Fibroblast of lung (primary cell): ENCODE measurements at places on chromosomes 5 and 9. TPM values are rescaled to one million over a fixed set of nuclear protein-coding genes. Genes with fewer than 3 reads are reported as not detected.

HTR1A gene
- total RNA-seq = not detected in 2 replicates

HSD17B3 gene
- 0.17 TPM in 1 of 2 replicates, not detected in the other for total RNA-seq

IRX4 gene
- total RNA-seq = not detected in 2 replicates

ZFAND5 gene
- 127 and 159 TPM in 2 replicates for total RNA-seq

WWC1 gene
- total RNA-seq = 2.5 and 4.9 TPM in 2 replicates

C5orf34 gene
- total RNA-seq = 2.6 and 4.1 TPM in 2 replicates

PHF24 gene
- total RNA-seq = under 0.01 and 0.17 TPM in 2 replicates

AJM1 gene
- 1.7 and 1.8 TPM in 2 replicates for total RNA-seq

FBLL1 gene
- 0.66 and 3.9 TPM in 2 replicates for total RNA-seq

PCDHA3 gene
- total RNA-seq = 0.26 and 1.2 TPM in 2 replicates

ANKRD34B gene
- total RNA-seq = not detected in 2 replicates

PLPPR1 gene
- total RNA-seq = not detected in 2 replicates

DNA sequence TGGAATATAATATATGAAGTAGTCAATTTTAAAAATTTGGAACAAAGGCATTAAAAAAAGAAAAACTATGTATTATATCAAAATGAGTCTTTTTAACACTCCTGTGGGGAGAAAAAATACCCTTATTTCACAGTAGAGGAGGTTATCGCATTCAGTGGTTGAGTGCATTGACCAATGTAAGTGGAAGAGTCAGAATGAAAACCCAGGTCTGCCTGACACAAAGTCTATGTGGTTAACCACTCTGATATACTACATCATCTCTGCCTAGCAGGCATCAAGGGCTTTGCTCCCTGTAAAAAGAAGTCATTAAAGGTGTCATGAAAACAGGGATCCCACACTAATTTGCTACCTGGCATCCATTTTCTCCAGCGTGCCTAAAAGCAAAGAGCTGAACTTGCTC, 417.2 kb upstream of the C9orf72 start:
- H3K36me3 ChIP-seq = no peaks in the 10 kb centered on the region
- no peaks in the 10 kb centered on the region for H3K4me1 ChIP-seq
- no peaks in the 10 kb centered on the region for H3K27me3 ChIP-seq
- no peak overlapping the region for H3K27ac ChIP-seq

DNA sequence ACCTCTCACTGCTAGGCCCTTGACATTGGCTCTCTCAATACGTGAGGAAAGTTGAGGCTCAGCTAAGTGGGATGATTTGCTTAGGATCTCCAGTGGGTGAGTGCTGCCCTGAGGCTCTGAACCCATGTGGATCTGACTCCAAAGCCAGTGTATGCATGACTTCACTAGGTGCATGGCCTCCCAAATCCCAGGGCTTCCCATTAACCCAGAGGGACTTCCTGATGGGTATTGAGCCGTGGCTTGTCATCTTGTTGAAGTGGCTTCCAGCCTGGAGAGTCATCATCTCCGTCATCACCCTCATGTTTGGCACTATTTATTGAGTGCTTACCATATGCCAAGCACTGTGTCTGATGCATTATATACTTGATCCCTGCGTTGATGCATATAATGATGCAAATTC, 37.3 kb upstream of the TEX48 start:
- no peaks in the 10 kb centered on the region for H3K27me3 ChIP-seq
- no peaks in the 10 kb centered on the region for H3K36me3 ChIP-seq
- no peak for DNase-seq
- H3K27ac ChIP-seq = no peak overlapping the region

- H3K4me1 ChIP-seq = no peaks in the 10 kb centered on the region
- H3K27me3 ChIP-seq = no peaks in the 10 kb centered on the region
- no peaks in the 10 kb centered on the region for H3K36me3 ChIP-seq
- H3K4me3 ChIP-seq = no peak overlapping the region
- DNase-seq = no peak
- no peak overlapping the region for H3K27ac ChIP-seq
Measured at GRCh38 chr5:157351802-157352092, 85.8 kb downstream of the CYFIP2 start.

DNA sequence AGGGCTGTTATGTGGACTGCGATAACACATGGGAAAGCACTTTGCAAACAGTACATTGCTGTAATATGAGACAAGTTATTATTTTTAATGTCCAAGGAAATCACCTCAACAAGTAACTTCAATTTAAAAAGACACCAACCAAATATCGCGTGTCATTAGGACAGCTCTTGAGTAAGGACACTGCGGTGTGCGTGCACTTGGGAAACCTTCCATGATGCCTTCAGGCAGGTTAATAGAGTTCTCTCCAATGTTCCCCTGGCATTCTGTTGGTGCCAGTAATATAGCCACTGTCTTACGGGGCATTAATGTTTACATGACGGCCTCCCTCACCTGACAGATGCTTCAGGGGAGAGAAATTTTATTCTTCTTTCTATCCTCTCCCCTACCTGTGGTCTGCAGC, 42.9 kb downstream of the TTLL11 start:
- no peak overlapping the region for H3K27ac ChIP-seq
- H3K4me3 ChIP-seq = no peak overlapping the region
- DNase-seq = no peak
- peaks cover 2% of the 10 kb centered on the region for H3K4me1 ChIP-seq
- H3K27me3 ChIP-seq = no peaks in the 10 kb centered on the region
- no peaks in the 10 kb centered on the region for H3K36me3 ChIP-seq

GRCh38 chr9:68427216-68427977, 71.0 kb downstream of the PGM5 start:
- H3K27me3 ChIP-seq = no peaks in the 10 kb centered on the region
- H3K27ac ChIP-seq = no peak overlapping the region
- H3K36me3 ChIP-seq = no peaks in the 10 kb centered on the region
- H3K4me1 ChIP-seq = no peaks in the 10 kb centered on the region

DNA sequence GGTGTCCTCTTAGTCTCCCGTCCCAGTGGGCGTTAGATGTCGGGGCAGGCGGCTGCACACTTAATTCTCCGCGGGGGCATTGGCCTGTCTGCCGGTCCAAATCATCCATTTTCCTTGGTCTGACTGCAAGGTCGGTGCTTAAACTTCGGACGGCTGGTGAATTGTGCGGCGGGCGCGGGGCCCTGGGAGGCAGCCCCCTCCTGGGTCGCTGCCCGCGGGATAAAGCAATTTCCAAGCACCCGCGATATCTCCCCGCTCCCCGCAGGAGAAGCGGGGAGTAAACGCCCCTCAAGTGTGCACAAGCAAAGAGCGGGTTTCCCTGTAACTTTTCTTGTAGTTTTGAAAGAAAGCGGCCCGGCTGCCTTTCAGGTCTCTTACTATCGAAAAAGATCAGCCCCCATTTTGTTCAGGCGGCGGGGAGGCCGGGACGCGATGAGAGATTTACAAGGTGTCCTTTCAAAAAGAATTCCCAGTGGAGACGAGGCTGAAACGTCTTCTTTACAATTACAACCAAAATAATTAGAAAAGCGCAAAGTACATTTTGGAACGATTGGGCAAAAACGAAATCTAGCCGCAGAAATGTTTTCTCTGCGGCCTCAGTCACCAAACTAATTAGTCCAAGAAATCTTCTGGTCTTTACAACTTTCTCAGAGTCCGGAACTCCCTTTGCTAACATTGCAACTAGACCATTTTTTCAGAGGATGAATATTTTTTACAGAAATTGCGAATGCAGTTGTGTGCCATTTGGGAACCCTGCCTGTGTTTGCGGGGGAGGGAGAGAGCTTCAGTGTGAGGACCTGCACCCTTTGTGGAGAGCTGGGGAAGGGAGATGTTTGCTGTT, 1.8 kb downstream of the IRX1 start:
- H3K27ac ChIP-seq = no peak overlapping the region
- no peak for DNase-seq
- H3K27me3 ChIP-seq = peaks cover 21% of the 10 kb centered on the region
- no peak overlapping the region for H3K4me3 ChIP-seq
- H3K4me1 ChIP-seq = no peaks in the 10 kb centered on the region

DNA sequence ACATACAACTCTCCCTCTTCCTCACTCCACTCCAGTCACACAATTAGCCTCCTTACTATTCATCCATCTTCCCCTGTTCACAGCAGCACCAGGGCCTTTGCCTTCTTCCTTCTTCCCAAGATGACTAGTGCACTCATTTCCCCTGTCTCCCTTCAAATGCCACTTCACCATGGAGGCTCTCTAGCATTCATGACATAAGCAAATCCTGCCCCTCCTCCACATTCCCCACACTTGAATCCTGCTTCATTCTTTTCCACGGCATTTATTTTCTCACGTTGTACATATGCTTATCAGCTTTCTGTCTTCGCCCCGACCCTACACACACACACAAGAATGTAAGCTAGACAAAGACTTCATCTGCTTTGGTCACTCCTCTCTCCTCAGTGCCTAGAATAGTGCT, 133.3 kb downstream of the CDK5RAP2 start:
- peaks cover 5% of the 10 kb centered on the region for H3K4me1 ChIP-seq
- no peak overlapping the region for H3K27ac ChIP-seq
- H3K36me3 ChIP-seq = no peaks in the 10 kb centered on the region
- no peaks in the 10 kb centered on the region for H3K27me3 ChIP-seq
- DNase-seq = peak; percentile 65
- no peak overlapping the region for H3K4me3 ChIP-seq

DNA sequence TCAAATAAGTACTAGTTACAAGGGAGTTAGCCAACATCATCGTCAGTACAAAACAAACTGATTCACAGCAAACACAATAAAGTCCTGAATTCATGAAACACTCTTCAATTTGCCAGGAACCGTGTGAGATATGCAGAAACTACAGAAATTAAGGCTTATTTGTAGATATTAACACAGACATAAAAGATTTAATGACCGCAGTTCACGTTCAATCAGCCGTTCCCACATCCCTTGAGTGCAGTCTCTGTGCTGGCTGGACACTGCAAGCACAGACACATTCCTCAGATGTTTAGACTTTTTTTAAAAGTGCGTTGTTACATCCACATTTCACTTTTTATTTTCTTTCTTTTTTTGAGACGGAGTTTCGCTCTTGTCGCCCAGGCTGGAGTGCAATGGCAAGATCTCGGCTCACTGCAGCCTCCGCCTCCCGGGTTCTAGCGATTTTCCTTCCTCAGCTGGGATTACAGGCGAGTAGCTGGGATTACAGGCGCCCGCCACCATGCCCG, 566 bp upstream of the CEP78 start:
- peak; percentile 62 for DNase-seq
- peaks cover 2% of the 10 kb centered on the region for H3K4me1 ChIP-seq
- H3K27ac ChIP-seq = peak overlapping the region; percentile 75
- no peaks in the 10 kb centered on the region for H3K27me3 ChIP-seq
- H3K36me3 ChIP-seq = no peaks in the 10 kb centered on the region

DNA sequence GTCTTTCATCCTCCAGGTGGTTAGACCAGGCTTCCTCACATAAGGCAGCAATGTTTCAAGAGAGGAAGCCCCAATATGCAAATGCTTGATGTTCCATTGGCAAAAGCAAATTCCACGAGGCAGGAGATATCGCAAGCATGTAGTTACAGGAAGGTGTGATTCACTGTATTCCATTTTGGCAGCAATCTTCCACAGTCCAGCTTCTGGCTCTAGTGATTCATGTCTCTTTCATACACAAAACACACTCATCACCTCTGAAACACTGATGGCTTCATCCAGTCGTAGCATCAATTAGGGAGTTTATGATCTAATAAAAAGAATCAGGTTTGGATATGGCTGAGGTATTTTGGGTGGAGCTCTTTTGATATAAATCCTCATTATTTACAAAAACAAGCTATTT, 552.2 kb upstream of the RIOK2 start:
- no peaks in the 10 kb centered on the region for H3K4me1 ChIP-seq
- no peak overlapping the region for H3K4me3 ChIP-seq
- H3K36me3 ChIP-seq = no peaks in the 10 kb centered on the region
- peak; percentile 50 for DNase-seq
- no peak overlapping the region for H3K27ac ChIP-seq
- no peaks in the 10 kb centered on the region for H3K27me3 ChIP-seq

DNA sequence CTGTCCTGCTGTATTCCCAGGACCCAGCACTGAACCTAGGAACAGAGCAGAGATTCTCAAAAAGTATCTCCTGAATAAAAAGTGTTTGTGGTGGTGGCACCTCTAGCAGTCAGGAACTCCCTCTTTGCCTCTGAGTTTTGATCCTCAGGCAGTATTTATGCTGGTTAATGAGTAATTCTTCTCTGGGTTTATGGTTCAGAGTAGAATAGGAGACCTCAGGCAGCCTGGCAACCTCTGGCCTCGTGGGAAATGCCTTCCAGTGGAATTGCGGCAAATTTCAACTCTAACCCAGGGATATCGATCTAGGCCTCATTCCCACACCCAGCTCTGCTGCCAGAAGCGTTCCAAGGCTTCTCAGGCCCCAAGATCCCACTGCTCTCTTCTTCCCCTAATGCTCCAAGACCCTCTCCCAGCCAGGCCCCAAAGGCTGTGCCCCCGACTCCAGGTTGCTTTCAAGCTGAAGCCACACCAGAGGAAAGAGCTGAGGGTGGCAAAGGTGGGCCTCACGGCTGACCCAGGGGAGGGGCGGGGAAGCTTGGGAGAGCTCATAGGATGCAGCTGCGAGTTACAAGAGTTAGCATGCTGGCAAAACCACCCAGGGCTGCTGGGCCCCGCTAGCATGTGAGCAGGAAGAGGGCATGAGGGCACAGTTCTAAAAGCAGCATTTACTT, 10.9 kb upstream of the HDHD3 start:
- no peak overlapping the region for H3K4me3 ChIP-seq
- DNase-seq = no peak
- no peaks in the 10 kb centered on the region for H3K4me1 ChIP-seq
- no peaks in the 10 kb centered on the region for H3K27me3 ChIP-seq

DNA sequence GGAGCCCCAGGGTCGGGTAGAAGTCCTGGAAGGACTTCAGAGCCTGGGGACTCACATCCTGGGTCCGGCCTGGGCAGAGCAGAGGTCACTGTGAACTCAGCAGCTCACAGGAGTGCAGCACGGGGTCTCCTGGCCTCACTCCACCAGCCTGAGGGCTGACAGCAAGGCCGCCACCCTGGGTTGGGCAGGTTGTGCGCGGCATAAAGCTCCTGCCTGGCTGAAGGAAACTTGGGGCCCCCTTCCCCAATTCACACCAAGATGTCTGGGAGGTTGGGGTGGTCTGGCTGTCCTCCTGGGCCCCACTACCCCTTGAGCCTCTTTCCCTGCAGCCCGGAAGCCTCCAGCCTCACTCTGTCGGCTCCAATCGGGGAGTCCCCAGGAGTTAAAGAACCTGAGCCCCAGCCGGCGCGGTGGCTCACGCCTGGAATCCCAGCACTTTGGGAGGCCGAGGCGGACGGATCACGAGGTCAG, 2.1 kb downstream of the LCN15 start:
- H3K27ac ChIP-seq = no peak overlapping the region
- DNase-seq = no peak
- H3K36me3 ChIP-seq = no peaks in the 10 kb centered on the region
- H3K4me3 ChIP-seq = no peak overlapping the region
- no peaks in the 10 kb centered on the region for H3K4me1 ChIP-seq
